Activated T-helper 9 cell treated with anti-CD3 and anti-CD28 coated beads, Interleukin-2, amount 50 U/mL, for 16 hours (primary cell): ENCODE measurements at places on chromosomes 3 and 15.

GRCh38 chr15:71349336-71349735 lies 234.1 kb downstream of the THSD4 start:
- DNase-seq = no peak

GRCh38 chr15:64636556-64636955 lies 138.8 kb downstream of the RBPMS2 start:
- DNase-seq = no peak

GRCh38 chr15:65630760-65631159 lies 9.0 kb downstream of the SLC24A1 start:
- DNase-seq = no peak

- DNase-seq = no peak
Measured at GRCh38 chr15:36415643-36416042, 163.8 kb upstream of the CDIN1 start.

DNA sequence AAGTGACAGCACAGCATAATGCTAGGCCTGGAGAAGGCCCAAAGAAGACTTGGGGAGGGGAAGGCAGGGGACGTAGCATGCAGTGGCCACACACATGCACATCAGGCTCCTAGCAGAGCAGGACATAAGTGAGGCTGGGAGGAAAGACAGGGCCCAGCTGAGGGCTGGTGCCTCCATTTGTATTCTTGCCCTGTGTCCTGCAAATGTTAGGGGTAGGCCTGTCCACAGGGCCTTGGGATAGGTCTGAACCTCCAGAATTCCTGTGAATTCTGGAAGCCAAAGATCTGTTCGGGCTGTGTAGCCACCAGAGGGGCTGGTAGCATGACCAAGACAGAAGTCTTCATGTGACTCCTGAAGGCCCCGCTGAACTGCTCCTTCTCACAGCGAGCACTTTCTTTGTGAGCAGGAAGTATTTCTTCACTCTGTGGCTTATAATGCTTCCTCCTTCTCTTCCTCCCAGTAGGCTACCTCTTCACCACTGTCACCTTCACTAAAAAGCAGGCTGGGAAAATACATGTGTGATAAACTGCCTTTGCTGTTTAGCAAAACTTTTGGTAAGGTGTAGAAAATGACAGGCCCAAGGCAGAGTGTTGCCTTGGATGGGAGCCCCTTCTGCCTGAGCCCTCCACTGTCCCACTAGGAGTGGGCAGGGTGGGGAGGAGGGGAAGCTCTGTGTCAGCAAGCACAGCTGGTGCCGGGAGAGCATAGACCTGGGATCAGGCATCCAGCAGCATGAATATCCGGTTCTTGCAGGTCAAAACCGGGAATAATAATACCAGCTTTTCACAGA lies 8.4 kb downstream of the CERS3 start:
- DNase-seq = no peak

GRCh38 chr15:80173022-80173759 lies 20.4 kb downstream of the FAH start:
- DNase-seq = peak; percentile 29

- DNase-seq = no peak
Measured at GRCh38 chr15:73926219-73927002, at the start of gene LOXL1. TSS of gene LOXL1 (plus strand) at chr15:73926462. CDS start at chr15:73926784, 322 bp downstream.

DNA sequence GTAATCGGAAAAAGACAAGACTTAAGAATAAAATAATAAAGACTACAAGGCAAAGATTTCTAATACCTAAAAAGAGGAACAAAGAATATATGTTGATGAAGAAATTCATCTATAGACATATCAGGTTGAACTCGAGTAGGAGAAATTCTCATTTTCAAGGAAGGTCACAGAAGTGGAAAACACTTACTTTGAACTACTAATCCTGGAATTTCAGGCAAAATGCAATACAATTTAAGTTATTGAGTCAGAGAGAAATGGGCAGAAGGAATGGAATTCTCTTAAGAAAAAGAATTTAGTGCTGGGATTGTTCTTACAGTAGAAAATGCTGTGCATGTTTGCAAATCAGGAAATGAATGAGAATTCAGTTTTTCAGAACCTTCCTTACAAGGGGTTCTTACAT lies 135.9 kb upstream of the TGFBR2 start:
- DNase-seq = no peak

DNA sequence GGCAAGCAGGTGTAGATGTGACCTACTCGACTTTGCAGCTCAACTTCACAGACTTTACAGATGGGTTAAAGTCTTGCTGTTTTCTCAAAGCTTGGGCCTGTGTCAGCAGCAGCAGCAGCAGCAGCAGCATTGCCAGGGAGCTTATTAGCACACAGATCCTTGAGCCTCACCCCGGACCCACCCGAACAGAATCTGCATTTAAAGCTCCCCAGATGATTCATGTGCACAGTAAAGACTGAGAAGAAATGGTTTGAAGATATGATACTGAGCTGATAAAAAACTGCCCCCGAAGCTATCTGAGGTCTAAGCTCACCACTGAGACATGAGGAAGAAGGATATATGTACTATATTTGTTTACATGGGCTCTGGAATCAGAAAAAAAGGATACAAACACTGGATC lies 231.7 kb downstream of the ARPP21 start:
- DNase-seq = no peak

- no peak for DNase-seq
Measured at GRCh38 chr3:17432236-17432635, 310.2 kb downstream of the TBC1D5 start.

GRCh38 chr3:39189959-39190269 lies 2.5 kb downstream of the XIRP1 start:
- peak; percentile 20 for DNase-seq

DNA sequence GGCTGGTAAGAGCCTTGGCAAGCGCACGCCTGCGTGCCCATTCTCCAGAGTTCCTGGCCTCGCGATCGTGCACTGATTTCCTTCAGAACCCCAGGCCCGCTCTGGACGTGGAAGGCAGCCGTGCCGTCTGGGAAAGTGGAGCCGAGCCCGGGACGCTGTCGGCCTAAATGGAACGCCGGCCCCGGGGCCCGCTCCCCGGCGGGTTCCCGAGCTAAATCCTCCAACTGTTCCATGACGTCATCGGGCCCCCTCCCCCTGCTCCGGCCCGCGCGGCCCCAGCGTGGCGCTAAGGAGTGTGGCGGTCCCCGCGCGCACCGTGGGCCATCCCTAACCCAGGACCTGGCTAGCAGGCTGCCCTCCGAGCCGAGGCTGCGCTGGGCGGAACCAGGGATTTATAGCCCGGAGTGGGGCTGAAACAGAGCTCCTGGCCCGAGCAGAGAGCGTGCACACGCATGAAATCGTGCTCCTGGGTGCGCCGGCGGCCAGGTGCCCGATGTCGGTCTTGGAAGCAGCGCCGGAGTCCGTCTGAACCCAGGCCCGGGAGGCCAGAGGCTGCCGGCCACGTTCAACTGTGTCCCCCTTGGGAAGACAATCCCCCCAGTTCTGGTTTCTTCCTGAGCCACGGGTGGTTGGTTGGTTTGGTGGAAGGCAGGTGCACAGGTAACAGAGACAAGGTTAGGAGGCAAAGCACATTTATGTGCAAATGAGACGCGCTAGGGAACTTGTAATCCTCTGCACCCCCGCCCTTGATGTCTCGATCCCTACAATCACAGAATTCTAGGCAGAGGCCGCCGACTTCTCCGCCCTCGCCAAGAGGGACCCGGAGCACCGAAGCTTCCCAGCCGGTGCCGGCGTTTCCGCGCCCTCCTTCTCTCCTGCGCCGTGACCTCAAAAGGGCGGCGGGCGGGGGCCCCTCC lies 84.9 kb upstream of the ETV5 start:
- DNase-seq = no peak

- DNase-seq = no peak
Measured at GRCh38 chr3:171490901-171491300, 30.7 kb upstream of the TNIK start.

DNA sequence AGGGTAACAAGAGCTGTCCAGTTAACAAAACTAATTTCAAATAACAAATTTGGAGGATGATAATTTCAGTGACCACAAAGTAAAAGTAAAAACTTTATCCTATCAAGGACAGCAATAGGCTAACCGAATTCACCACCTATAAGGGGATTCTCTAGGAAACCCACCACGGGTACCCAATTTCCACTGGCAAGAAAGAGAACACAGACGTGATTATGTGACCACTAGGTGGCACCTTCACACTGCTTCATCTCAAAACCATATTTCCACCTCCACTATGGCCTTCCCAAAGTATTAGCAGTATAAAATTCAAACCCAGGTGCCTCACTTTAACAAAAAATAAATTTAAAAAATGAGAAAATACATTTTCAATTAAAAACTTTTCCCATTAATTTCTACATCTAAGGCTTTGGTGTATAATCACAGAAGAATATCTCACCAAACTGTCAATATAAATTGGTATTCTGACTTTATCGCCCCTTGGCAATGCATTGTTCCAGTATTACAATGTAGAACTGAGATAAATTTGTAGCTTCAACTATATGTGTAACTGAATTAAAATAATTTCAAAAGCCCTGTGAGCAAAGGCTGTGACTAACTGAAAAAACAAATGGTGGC lies 96.5 kb downstream of the FSIP1 start:
- peak; percentile 1 for DNase-seq

- no peak for DNase-seq
Measured at GRCh38 chr3:48128774-48129173, 59.4 kb downstream of the CDC25A start.

GRCh38 chr15:53354874-53355273 lies 404.6 kb downstream of the WDR72 start:
- DNase-seq = no peak

GRCh38 chr15:49270541-49271421 lies 100.7 kb downstream of the GALK2 start:
- DNase-seq = no peak

- DNase-seq = no peak
Measured at GRCh38 chr3:109136523-109136922, at the start of gene C3orf85. TSS of gene C3orf85 (plus strand) at chr3:109136719. CDS start at chr3:109136848, 129 bp downstream.

DNA sequence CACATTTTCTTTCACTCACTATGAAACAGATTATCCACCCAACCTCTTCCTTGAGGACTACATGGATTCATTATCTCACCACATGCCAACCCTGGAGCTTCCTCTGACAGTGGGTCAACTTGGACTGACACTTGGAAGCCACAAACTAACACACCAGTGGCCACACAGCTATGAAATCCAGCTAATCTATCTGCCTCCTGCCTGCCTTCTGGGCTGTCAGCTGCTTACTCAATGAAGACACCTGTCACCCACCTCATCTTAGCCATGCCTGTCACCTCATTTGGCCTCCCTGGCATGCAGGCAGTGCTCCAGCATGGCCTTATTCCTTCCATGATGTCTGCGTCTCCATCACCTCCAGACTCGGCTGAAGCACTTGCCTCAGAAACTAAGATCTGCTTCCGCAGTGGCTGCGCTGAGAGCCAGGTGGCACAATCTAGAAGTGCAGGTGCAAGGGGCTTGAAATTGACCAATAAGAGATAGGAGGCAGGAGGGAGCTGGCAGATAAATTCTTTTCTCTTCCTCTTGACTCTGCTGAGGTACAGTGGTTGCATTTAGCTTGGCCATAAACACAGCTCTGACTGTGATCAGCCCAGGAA lies 105.2 kb upstream of the RNF7 start:
- DNase-seq = no peak

GRCh38 chr3:185724761-185725160 lies 100.1 kb downstream of the IGF2BP2 start:
- DNase-seq = no peak

GRCh38 chr15:25892126-25892525 lies 29.0 kb upstream of the ATP10A start:
- no peak for DNase-seq

- no peak for DNase-seq
Measured at GRCh38 chr3:21509731-21510470, 241.1 kb downstream of the ZNF385D start.

GRCh38 chr3:195257454-195258448 lies 13.2 kb downstream of the XXYLT1 start:
- no peak for DNase-seq

DNA sequence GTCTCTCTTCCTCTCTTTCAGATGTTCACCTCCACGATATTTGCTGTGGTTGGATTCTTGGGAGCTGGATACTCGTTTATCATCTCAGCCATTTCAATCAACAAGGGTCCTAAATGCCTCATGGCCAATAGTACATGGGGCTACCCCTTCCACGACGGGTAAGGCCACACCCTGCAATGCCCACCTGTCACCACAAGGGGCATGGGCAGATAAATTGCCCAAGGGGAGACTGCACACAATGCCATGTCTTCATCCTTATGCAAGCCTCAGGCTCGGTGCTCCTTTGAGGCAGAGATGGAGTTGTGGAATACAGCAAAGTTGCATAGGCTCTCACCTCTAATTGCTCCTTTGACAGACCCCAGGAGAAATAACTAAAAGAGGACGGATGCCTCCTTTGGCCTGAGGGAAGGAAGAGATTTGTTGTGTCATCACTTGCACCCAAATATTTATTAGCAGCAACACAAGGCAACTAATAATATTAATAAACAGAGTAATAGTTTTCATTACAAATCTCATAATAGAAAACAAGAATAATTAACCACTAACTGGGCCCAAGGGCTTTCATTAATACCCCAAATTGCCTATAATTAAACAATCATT lies 13.2 kb downstream of the TM4SF4 start:
- no peak for DNase-seq

- DNase-seq = no peak
Measured at GRCh38 chr15:93081399-93081798, 7.6 kb downstream of the RGMA start.

DNA sequence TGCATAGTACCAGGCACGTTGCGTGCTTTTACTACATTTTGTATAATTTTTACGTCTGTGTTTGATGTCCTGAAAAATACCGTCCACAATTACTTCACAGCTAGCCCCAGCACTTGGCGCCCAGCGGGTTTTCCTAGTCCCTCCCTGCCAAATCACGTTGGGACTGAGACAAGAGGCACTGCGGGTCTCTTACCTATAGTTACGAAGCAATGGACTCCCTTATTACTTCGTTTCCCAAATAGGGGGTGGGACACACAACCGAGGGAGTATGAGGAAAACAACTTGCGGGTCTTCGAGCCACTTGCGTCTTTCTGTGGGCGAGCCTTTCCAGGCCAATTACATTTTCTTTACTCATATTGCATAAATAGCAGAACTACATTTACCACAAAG lies 620 bp upstream of the CMSS1 start:
- DNase-seq = no peak

DNA sequence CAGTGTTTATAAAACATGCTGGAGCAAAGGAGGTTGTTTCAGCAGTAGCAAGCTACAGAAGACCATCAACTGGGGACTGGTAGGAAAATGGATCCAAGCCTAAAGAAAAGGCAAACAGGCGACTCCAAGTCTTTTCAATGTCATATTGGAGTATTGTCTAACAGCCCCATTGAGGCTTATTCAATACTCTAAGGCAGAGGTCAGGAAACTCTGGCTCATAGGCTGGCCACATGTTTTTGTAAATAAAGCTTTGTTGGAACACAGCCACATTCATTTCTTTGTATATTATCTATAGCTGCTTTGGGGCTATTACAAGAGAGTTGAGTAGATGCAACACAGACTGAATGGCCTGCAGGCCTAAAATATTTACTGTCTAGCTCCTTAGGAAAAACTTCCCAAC lies 77.5 kb downstream of the RPL22L1 start:
- no peak for DNase-seq
